ENCODE measurements at places on chromosomes 12 and 14.
A peak's percentile ranks its signal among the peaks of the same experiment; 100 is the strongest.

- DNase-seq, result no peak
These were observed 56.9 kb downstream of the LIN52 start for GRCh38 chr14:74141703-74142102.

GRCh38 chr12:38898001-38898684 lies 7.2 kb downstream of the CPNE8 start:
- DNase-seq, result no peak

DNA sequence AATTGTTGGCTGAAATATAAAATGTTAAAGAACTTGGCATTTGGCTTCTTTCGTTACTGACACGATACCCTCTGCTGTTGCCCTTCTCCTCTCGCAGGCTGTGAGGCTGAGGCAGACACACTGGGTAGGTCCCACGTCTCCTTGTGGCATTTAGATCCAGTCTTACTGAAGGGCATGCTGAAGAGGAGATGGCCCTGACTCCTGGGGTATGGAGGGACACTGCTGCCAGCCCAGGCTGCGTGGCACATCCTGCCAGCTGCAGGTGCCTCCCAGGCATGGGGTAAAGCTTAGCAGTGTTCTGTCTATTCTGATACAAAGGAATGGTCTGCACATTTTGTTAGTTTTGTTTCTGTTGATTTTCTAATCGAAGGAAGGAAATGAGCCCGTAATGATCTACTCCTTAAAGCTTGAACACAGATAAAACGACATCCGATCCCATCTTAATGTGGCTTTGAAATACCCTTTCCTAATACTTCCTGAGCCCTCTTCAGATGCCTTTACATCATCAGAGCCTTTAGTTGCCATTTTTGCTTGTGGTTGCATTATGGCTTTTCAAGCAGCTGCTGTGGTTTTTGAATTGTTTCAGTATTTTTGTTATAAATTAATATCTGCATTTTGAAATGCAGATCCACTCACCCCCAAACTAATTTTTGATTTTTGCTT lies 61.1 kb downstream of the WDR20 start:
- no peak for DNase-seq

DNA sequence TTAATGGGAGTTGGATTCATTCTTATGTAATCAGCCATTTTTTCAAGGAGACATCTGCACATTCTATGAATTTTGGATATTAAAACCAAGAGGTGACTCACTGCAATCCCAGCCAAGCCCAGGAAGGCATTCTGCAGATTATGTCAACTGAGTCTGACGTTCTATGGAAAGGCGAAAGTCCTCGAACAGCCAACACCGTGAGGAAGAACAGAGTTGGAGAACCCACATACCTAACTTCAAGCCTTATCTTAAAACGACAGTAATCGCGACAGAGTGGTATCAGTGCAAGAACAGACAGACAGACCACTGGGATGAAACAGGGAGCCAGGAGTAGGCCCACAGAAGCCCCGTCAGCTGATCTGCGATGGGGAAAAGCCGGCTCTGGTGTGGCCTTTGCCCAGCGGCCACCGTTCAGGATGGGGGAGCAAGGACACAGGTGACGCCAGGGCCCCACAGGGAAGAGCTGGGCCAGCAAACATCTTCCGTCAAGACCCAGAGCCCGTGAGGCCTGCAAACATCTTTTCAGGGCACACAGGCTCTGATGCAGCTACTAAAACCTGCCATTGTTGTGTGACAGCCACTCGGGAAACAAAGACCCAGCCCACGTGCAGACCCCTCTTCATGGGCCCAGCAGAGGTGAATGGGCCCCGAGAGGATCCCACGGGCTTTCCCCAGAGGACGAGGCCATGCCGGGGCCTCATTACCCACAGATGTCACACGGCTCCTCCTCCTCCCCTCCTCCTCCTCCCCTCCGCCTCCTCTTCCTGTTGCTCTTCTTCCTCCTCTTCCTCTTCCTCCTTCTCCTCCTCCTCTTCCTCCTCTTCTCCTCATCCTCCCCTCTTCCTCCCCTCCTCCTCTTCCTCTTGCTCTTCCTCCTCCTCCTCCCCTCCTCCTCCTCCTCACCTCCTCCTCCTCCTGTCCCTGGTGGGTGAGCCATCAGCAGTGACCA lies 277.6 kb downstream of the ADGRD1 start:
- no peak for DNase-seq

- no peak for DNase-seq
These were observed 271.4 kb downstream of the DUSP6 start for GRCh38 chr12:89080793-89081465.

- DNase-seq, result no peak
These were observed 36.4 kb upstream of the NR1H4 start for GRCh38 chr12:100437038-100437841.

DNA sequence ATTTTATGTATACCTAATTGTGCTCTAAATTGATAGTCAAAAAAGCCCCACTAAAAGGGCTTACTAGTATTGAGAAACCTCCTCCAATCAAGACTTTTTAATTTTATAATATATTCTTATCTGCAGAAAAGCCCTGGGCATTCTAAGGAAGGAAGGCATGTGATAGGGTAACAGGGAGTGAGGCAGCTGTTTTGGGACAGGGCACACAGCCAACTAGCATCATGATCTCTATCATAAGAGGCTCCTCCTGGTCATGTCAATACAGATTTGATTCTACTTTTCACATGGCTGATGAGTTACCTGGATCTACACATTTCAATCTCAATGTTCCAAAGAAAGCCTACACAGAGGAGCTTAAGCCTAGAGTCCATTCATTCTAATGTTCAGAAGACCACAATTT lies 9.1 kb downstream of the ADAM20 start:
- no peak for DNase-seq

DNA sequence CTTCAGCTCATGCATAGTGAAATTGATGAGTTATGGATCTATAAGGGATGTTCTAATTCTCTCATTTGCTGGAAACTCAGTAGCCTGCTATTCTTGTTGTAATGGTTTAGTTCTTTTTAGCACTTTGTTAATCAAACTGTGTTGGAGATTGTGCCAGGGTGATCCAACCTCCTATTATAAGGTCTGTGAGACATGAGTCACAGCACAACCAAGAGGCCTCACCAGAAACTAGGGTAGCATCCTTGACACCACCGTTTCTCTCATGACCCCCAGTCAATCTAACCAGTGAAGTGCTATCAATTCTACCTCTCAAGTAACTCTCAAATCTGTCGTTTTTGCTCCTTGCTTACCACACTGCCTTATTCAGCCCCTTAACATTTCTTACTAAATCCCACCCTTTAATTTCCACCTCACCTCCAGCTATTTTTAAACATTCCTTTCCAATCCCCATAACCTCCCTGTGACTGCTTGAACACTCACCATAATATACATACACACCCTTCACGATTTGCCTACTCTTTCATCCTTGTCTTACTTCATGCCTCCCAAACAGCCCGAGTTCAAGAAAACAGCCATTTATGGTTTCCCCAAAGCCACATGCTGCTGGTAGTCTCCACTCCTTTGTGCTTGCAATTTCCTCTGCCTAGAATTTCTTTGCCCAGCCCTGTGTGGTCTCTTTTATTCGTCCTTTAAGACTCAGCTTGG lies 53.9 kb upstream of the NUDT4 start:
- DNase-seq, result no peak

DNA sequence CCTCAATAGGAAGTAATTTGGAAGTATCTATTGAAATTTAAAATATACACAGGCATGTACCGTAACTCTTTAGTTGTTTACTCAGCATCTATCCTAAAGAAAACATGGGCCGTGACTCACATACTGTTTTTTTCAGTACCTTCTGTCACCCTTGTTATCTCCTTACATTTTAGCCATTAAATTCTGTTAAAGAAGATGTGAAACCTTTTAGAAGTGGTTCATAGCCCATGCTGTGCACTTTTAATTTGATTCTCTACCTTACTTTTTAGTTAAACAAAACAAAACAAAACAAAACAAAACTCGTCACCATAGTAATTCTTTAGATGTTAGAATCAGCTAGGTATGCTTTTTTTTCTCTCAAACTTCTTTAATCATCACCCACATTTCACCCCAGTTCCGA lies 494.4 kb upstream of the RGS6 start:
- DNase-seq, result no peak

DNA sequence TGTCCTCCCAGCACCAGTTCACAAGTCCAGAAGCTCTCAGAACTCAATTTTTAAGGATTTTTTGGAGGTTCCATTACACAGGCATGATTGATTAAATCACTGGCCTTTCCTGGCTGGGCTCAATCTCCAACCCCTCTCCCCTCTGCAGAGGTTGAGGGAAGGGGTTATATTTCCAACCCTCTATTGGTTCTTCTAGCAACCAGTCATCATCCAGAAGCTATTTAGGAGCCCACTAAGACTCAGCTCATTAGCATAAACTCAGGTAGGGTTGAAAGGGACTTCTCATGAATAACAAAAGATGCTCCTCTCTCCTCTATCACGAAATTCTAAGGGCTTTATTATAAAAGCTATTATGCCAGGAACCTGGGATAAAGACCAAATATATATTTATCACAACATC lies 41.5 kb downstream of the SPPL3 start:
- no peak for DNase-seq

DNA sequence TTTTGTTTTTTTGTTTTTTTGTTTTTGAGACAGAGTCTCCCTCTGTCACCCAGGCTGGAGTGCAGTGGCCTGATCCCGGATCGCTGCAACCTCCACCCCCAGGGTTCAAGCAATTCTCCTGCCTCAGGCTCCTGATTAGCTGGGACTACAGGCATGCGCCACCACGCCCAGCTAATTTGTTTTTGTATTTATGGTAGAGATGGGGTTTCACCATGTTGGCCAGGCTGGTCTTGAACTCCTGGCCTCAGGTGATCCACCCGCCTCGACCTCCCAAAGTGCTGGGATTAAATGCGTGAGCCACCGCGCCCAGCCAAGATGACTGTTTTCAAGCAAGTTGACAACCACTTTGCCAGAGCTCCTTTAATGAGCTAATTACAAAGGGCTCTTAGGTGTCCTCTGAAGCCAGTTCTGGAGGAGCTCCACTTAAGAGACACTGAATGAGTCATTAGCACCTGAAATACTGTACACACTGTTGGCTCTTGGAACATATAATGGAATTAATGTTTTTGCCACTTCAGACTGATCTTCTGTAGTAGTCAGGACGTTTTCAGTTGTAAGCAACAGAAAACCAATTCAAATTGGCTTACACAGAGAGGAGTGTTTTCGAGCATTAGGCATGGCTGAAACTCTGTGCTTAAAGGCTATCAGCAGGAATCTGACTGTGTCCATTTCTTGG lies 55.4 kb upstream of the MED13L start:
- DNase-seq, result no peak

GRCh38 chr14:91350813-91351511 lies 66.7 kb downstream of the CCDC88C start:
- DNase-seq, result peak; percentile 35

- no peak for DNase-seq
These were observed 13.1 kb upstream of the KLRC1 start for GRCh38 chr12:10466311-10466710.

DNA sequence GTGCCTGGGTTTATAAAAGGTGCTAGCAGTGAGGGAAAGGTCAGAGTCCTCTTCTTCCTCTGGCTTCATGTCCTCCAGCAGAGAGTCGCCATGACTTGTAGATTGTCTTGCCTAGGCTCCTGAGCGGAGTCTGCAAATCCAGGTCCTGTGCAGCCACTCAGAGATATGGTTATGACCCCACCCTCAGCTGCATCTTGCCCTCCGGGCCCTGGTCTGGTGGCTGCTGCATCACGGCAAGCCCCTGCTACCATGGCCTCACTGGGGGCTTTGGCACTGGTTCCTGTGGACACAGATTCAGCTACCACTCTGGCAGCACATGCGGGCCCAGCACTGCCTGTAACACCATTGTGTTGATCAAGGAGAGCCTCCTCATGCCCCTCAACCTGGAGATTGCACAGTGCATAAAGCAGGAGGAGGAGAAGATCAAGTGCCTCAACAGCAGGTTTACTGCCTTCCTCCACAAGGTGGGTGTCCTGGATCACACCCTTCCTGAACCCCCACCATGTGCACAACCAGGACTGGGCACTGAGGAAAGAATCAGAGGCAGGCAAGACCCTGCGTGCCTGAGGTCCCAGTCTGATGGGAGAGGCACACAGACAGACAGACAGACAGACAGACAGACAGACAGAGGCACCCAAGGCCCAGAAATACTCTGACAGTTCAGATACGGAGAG lies 10.5 kb upstream of the KRT86 start:
- no peak for DNase-seq

GRCh38 chr12:52633383-52633782 lies 15.0 kb upstream of the KRT73 start:
- no peak for DNase-seq

All from H54 (cell line).